ENCODE measurements at places on chromosomes 1 and 21. TPM values are rescaled to one million over a fixed set of nuclear protein-coding genes. Genes with fewer than 3 reads are reported as not detected.

The CDKN2C gene
- total RNA-seq = 1.2 TPM

The DIPK1A gene
- total RNA-seq = 10.8 TPM

The PRR9 gene
- not detected for total RNA-seq

The AMY1B gene
- not detected for total RNA-seq

The KRTAP6-1 gene
- not detected for total RNA-seq

- no peak overlapping the region for H3K4me3 ChIP-seq
- no peak overlapping the region for H3K27ac ChIP-seq
- H3K27me3 ChIP-seq = no peaks in the 10 kb centered on the region
- DNase-seq = no peak
- H3K36me3 ChIP-seq = no peaks in the 10 kb centered on the region
- H3K4me1 ChIP-seq = no peaks in the 10 kb centered on the region
Measured at GRCh38 chr1:9475061-9475627, 64.1 kb upstream of the SLC25A33 start.

DNA sequence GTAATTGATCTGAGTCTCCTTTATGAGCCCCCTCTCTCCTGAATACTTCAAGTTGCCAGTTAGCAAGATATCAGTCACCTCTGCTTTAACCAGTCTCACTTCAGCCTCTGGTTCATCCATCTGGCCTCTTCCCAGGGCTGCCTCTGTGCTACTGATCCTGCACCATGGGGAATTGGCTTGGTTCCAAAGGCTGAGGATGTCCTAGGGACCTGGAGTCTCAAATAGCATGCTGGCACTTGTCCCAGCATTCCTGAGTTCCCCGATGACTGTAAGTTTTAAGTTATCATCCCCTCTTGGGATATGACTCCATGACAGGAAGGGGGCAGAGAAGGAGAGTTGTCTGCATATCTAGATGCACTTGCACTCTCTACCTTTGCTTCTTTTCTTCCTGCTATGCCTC is 252.0 kb downstream of the PTBP2 start:
- no peaks in the 10 kb centered on the region for H3K27me3 ChIP-seq
- H3K4me3 ChIP-seq = no peak overlapping the region
- peak; percentile 44 for DNase-seq
- H3K27ac ChIP-seq = no peak overlapping the region
- no peaks in the 10 kb centered on the region for H3K4me1 ChIP-seq

- no peaks in the 10 kb centered on the region for H3K4me1 ChIP-seq
- H3K27ac ChIP-seq = no peak overlapping the region
- no peaks in the 10 kb centered on the region for H3K27me3 ChIP-seq
- no peaks in the 10 kb centered on the region for H3K36me3 ChIP-seq
Measured at GRCh38 chr1:37009521-37009920, 24.8 kb downstream of the GRIK3 start.

DNA sequence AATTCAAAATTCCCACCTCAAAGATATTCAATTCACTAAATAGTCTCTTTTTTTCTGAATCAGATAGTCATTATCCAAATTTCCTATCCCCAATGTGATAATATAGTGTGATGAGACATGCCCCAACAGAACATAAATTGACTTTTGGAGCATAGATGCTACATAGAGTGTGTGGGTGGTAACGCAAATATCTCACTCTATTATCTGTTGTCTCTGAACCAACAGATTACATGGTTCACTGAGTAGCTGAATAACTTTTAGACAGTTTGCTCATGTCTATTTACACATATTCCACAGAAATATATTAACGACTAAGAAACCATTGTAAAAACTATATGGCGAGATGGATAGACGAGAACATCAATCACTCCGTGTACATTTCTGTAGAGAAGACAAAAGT is 209.9 kb downstream of the BARHL2 start:
- H3K36me3 ChIP-seq = no peaks in the 10 kb centered on the region
- H3K4me1 ChIP-seq = no peaks in the 10 kb centered on the region
- DNase-seq = no peak
- H3K27ac ChIP-seq = no peak overlapping the region
- no peak overlapping the region for H3K4me3 ChIP-seq
- H3K27me3 ChIP-seq = no peaks in the 10 kb centered on the region

DNA sequence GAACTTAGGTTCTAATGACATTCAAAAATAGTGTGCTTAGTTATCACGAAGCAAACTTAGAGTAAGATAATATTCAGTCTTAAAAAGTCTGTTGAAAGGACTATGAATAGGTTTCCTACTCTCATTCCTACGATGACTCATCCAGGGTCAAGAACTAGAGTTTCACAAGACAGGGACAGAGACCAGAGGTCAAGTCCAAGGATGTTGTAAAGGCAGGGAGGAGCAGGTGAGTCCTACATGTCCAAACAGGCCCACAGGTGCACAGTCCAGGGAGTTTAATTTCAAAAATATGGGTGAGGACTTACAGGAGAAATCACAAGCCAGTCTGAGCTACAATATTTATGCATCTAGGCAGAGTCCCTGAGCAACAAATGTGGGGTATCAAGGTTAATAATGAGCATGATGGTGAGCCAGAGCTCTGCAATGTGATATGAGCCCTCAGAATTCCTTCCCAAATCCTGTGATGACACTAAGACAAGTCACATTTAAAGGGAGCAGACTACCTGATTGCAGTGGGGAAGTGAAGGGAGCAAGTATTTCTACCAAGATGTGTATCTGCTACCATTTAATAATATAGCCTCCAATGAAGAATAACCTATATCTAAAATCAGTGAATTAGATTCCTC is 100.0 kb upstream of the NRIP1 start:
- no peaks in the 10 kb centered on the region for H3K27me3 ChIP-seq
- H3K4me3 ChIP-seq = no peak overlapping the region
- no peaks in the 10 kb centered on the region for H3K4me1 ChIP-seq
- H3K27ac ChIP-seq = no peak overlapping the region
- no peaks in the 10 kb centered on the region for H3K36me3 ChIP-seq

DNA sequence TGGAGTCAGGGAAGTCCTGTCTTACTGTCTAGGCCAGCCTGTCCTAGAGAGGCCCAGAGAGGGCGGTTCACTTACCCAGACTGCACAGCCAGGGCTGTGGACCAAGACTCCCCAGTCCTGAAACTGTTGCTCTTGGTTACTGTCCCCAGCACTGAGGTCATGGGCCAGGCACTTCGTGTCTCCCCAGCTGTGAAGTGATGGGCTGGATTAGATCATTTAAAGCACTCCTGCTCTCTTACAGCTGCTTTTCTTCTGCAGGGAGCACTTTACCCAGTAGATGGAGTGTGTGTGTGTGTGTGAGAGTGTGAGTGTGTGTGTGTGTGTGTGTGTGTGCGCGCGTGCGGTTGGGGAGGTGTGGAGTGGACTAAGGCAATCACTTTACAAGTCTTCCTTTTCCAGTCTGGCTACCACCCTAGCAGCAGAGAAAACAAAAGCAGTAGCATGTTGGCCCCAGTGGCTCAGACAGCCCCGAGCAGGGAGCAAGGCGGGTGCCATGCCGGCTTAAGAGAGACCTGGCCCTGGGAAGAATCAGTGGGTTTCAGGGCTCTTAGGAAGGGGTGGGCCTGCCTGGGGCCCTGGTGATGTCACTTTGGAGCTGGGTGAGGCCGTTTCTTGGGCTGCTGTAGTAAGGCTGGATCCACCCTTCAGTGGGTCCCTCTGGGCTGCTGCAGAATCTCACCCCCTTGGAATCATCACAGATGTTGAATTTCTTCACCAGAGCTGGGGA is 2.4 kb downstream of the SPSB1 start:
- H3K4me3 ChIP-seq = peak overlapping the region; percentile 87
- peak overlapping the region; percentile 14 for H3K27ac ChIP-seq
- no peaks in the 10 kb centered on the region for H3K36me3 ChIP-seq
- H3K27me3 ChIP-seq = no peaks in the 10 kb centered on the region

GRCh38 chr1:76433526-76433925 is 359.0 kb downstream of the ST6GALNAC3 start:
- no peaks in the 10 kb centered on the region for H3K27me3 ChIP-seq
- H3K4me1 ChIP-seq = no peaks in the 10 kb centered on the region

DNA sequence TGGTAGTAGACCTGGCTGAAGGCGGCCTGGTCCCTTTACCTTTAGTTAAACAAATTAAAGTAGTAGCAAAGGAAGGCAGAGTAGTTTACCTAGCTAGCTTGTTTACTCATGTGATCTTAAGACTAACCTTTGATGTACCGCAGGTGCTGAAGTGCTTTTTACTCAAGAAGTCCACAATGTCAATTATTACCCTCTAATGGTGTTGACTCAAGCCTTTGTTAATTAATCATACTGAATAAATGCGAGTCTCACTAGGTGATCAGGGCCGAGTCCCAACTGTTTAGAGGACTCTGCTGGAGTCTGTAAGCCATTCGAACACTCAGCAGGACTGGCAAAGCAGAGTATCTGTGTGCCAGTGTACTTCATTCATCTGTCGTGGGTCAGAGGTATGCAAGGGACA is 381.1 kb upstream of the NCAM2 start:
- no peak for DNase-seq
- no peaks in the 10 kb centered on the region for H3K27me3 ChIP-seq
- no peak overlapping the region for H3K4me3 ChIP-seq
- H3K27ac ChIP-seq = no peak overlapping the region
- H3K36me3 ChIP-seq = no peaks in the 10 kb centered on the region

- no peaks in the 10 kb centered on the region for H3K36me3 ChIP-seq
- H3K27ac ChIP-seq = no peak overlapping the region
- no peak for DNase-seq
- H3K27me3 ChIP-seq = no peaks in the 10 kb centered on the region
- H3K4me3 ChIP-seq = no peak overlapping the region
Measured at GRCh38 chr21:34915364-34915841, 133.7 kb downstream of the RUNX1 start.

- no peaks in the 10 kb centered on the region for H3K27me3 ChIP-seq
- no peaks in the 10 kb centered on the region for H3K36me3 ChIP-seq
- no peak for DNase-seq
- H3K27ac ChIP-seq = peak overlapping the region; percentile 17
Measured at GRCh38 chr1:212162635-212163034, 122.6 kb upstream of the PPP2R5A start.

- no peaks in the 10 kb centered on the region for H3K36me3 ChIP-seq
- DNase-seq = no peak
- H3K4me1 ChIP-seq = no peaks in the 10 kb centered on the region
- no peak overlapping the region for H3K4me3 ChIP-seq
- no peak overlapping the region for H3K27ac ChIP-seq
Measured at GRCh38 chr1:96487971-96488370, 233.6 kb upstream of the PTBP2 start.

- no peak for DNase-seq
- H3K27me3 ChIP-seq = no peaks in the 10 kb centered on the region
- H3K36me3 ChIP-seq = no peaks in the 10 kb centered on the region
- no peak overlapping the region for H3K4me3 ChIP-seq
- no peak overlapping the region for H3K27ac ChIP-seq
Measured at GRCh38 chr1:4633346-4633745, 21.1 kb upstream of the AJAP1 start.

GRCh38 chr21:35359076-35359475 is 310.0 kb upstream of the RUNX1 start:
- no peak for DNase-seq
- H3K27ac ChIP-seq = no peak overlapping the region
- no peak overlapping the region for H3K4me3 ChIP-seq
- H3K36me3 ChIP-seq = no peaks in the 10 kb centered on the region
